Right ventricle myocardium inferior (tissue), 1 donor: ENCODE measurements at places on chromosomes 1 and 21. TPM values are rescaled to one million over a fixed set of nuclear protein-coding genes. Genes with fewer than 3 reads are reported as not detected.

DNA sequence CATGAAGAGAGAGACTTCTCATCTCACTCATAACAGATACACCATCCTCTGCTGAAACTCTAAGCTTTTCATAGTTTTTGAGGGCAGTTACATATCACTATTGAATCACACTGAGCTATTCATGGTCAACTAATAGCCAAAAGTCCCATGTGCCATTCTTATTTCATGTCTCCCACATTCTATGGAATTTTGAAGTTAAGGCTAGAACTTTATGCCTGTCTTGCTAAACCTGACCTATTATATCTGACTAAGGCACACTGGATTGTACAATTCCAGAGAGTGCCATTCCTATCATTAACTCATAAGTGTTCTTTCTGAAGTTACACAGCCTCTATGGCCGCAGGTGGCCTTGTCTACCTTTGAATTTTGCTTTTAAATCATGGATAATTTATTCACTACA, 254.3 kb downstream of the PTPRC start:
- no peak for DNase-seq

The SLC1A7 gene
- not detected for total RNA-seq

DNA sequence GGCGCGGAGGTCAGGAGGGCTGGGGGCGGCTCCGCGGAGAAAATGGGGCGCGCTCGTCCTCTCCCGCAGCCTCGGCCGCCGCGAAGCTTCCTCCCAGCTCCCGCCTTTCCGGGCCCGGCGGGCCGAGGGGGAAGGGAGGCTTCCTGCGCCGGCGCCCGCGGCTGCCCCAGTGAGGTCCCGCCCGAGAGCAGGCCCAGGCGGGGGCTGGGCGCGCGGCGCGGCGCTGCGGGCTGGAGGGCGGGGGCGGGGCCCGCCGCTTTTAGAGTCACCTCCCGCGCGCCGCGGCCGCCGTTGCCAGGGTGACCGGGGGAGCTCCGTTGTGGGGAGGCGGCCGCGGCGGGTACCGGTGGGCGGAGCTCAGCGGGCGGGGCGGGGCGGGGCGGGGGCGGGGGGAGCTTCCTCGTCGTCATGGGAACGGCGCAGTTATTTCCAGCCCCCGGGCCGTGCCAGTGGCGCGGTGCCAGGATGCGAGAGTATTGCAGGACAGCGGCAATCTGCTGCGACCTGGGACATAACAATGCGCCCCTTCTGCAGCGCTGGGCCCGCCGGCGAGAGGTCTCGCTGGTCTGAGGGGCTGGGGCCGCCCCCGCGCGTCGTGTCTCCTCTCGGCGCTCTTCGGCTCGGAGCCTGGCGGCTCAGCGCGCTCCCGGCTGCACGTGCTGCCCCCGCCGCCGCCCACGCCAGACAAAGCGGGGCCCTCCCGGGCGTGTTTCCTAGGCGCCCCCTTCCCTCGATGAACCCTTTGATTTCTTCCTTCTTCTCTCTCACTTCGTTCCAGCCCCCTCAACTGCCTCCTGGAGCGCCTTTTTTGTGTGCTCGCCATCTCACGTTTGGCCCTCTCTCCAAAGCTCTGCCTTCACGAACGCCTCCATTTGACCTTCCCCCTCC, 16.9 kb downstream of the IER5 start:
- DNase-seq: peak; percentile 99

- no peak for DNase-seq
These were observed 5.2 kb downstream of the ITPKB start for GRCh38 chr1:226733876-226734275.

The GBP4 gene
- 5.9 TPM for total RNA-seq

DNA sequence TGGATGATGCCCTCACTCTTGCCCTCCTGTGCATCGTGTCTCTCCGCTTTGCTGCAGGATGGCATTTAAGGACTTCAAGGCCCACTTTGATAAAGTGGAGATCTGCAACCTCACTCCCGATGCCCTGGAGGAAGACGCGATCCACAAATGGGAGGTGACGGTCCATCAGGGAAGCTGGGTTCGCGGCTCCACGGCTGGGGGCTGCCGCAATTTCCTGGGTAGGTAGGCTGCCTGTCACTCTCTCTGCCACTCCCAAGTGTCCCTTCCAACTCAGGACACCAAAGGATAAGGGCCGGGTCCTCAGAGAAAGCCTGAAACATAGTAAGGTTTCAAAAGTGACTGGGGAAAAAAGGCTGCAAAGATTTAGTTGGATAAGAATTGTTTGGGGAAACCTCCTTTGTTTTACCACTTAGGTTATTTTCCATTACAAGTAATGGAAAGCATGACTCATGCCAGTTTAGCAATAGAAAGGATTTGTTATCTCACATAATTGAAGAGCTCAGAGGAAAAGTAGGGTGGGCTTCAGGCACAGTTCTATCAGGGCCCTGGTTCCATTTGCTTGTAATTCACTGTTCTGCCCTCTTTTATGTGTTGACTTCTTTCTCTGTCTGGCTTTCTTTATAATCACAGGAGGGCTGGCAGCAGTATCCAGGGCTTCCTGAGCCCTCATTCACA, 31.9 kb downstream of the CAPN9 start:
- DNase-seq: no peak
